ENCODE measurements at places on chromosomes 13 and 19.

- DNase-seq: no peak
Measured at GRCh38 chr13:111269508-111269907, 50.9 kb upstream of the TEX29 start.

GRCh38 chr13:57629821-57630235 is 1.7 kb upstream of the PCDH17 start:
- DNase-seq: no peak

DNA sequence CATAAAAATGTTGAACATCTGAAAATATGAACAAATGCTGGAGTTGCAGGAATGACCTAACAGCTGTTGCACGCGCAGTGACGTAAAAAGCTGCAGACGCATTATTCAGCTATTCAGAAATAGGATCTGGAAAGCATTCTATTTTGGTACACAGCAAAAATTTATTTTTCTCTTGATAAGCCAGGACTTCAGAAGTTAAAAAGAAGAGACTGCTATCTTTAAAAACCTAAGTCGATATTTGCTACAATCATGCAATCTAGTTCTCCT is 36.9 kb upstream of the STARD13 start:
- DNase-seq: no peak

DNA sequence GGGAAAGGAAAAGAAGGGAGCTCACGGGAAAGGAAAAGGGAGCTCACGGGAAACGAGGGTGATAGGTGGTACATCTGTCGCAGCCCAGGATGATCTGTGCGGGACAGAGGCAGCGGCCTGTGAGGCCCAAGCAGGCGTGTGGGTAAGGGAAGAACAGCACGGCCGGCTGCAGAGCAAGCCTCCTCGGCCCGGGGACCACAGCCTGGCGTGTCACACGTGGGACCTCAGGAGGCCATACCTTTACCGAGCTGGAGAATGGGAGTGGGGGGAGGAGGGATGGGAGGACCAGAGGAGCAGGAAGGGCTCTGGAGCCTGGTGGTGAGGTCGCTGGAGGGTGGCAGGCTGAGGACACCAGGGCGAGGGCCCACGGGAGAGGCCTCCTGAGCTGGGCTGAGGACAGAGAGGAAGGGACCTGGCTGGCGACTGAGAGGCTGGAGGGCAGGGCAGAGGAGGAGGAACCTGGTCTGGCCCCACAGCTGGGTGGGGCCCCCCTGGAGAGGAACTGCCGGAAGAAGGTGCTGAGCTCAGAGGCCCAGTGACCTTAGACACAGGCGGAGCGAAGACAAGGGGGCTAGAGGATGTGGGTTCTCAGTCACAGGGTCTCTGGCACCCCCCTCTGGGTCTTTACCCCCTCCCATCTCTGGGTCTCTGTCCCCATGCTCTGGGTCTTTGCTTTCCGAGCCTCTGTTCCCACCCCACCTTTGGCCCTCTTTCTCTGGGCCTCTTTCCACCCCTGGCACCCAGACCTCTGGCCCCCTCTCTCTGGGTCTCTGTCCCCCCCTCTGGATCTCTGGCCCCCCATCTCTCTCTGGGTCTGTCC is 2.9 kb upstream of the FTL start:
- no peak for DNase-seq

- no peak for DNase-seq
Measured at GRCh38 chr13:51885651-51886050, 23.9 kb downstream of the CCDC70 start.

DNA sequence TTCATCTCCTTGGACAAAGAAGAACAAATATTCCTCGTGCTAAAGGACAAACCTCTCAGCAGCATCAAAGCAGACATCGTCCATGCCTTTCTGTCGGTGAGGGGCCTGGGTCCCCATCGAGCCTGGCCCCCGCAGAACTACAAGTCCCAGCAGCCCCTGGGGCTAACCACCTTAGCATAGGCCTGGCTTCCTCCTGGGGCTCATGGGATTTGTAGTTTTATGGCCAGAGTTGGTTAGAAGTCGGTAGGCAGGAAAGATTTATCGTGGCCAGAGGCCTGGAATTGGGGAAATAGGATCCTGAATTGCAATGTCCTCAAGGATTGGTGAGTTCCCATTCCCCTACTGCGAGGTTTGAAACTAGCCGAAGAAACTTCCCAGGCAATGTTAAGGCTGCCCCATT is 19.6 kb downstream of the TMEM150B start:
- DNase-seq: no peak

DNA sequence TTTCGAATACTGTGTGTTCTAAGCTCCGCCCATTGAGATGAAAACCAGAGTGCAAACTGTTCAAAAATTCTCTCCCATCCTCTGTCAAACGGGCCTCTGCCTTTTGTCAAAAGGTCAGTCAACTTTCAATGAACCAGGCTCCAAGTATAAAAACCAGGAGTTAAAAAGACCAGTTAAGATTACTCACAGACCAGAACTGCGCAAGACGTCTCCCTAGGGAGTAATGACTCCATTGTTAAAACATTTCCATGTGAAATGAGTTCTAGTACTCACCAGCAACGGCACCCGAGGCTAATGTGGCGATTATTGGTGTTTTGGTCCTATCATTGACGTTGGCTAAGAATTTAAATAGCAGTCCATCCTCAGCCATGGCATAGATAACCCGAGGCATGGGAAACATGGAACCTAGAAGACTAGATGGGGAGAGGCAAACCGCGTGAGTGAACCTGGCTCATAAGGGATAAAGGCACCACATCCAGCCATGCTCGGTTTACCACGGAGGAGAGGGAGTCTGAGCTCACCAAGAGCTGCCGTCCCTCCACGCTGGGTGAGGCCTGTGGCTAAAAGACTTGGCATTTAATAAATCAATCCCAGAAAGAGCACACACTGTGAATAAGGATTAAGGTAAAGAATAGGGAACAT is 73.3 kb downstream of the SLC7A1 start:
- DNase-seq: no peak

DNA sequence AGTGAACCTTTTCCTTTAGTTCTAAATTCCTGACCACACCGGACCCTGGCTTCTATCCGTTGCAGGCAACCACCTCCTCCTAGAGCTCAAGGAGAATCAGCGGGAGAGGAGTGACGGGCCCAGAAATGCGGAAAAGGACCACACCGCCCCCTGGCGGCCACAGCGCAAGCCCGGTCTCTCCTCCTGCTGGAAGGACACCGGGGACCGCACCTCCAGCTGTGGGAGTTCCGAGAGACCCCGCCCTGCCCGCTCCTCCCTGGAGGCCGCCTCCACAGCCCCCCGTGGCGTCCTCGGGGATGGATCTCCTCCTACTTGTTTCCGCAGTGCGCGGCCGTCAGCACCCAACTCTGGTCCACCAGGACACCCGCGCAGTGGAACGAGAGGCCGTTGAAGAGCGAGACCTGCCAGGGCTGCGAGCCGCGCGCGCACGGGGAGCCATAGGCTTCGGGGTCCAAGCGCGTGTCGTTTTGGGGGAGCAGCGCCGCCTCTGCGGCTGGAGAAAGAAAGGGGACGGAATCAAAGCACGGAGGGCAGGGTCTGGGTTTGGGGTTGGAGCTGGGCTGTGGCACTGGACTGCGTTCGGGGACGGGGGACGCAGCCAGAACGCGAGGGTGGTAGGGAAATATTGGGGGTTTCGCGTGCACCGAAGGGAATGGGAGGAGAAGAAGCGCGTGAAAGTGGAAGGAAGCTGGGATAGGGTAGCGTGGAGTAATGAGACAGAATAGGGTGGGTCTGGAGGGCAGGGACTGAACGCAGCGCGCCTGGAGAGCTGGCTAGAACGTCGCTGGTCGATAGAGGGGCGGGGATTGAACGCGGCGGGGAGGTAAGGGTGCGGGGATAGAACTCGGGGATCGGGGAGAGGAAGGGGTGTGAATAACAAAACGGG is 2.5 kb downstream of the KLK10 start:
- DNase-seq: no peak

- DNase-seq: no peak
Measured at GRCh38 chr13:64069892-64070291, 2654.2 kb upstream of the PCDH20 start.

DNA sequence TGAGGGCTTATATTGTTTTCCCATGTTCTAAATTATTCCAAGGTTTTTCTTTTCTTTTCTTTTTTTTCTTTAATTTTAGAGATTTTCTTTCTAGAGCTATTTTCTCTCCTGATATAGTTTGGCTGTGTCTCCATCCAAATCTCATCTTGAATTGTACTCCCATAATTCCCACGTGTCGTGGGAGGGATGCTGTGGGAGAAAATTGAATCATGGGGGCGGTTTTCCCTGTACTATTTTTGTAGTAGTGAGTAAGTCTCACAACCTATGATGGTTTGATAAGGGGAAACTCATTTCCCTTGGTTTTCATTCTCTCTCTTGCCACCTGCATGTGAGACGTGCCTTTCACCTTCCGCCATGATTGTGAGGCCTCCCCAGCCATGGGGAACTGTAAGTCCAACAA is 1906.4 kb upstream of the PRR20A start:
- no peak for DNase-seq

- DNase-seq: no peak
Measured at GRCh38 chr19:44664976-44665375, 6.3 kb upstream of the CEACAM19 start.

DNA sequence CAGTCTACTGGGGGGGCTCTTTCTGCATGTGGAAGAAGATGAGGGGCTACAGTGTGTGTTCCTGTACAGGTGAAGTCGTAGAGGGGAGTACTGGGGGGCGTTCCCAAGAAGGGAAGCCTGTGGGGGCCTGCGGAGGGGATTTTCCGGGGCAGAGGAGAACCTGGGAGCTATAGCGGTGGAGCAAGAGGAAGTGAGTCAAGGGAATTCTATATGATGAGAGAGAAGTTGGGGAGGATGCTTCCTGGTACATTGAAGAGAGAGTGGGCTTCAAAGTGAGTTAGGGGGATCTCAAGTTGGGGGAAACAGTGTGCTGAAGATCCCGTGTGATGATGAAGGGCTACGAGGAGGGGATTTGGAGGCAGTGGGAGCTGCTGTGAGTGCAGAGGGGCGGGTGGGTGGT is 1.9 kb upstream of the CACNG8 start:
- no peak for DNase-seq

- no peak for DNase-seq
Measured at GRCh38 chr13:109043636-109044035, 414.2 kb downstream of the MYO16 start.

GRCh38 chr13:97435323-97435722 is 1.4 kb downstream of the RAP2A start:
- DNase-seq: no peak

- no peak for DNase-seq
Measured at GRCh38 chr19:16449330-16449961, 22.3 kb downstream of the EPS15L1 start.

- DNase-seq: no peak
Measured at GRCh38 chr13:48731001-48731658, 77.4 kb downstream of the CYSLTR2 start.

- DNase-seq: no peak
Measured at GRCh38 chr19:4580961-4581665, 21.6 kb upstream of the SEMA6B start.

GRCh38 chr13:27406178-27406939 is 18.1 kb upstream of the GTF3A start:
- DNase-seq: no peak

- no peak for DNase-seq
Measured at GRCh38 chr13:28409648-28410047, 85.3 kb downstream of the FLT1 start.

DNA sequence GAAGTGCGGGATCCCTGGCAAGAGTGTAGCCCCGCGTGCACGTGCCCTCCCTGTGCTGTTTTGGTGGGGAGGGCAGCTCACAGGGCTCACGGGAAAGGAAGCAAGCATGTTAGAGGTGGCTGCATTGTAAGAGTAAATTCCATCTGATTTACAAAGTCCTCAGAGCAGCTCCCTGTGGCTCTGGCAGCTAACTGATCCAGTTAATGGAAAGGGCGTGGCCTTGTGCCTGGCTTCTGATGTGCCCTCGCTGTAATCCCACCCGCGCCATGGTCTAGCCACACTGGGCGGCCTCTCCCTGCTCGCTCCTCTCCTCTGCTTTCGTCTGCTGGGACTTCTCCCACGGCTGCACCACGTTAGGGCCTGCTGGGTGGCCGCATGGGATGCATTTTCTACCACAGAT is 258.5 kb downstream of the FGF9 start:
- no peak for DNase-seq

DNA sequence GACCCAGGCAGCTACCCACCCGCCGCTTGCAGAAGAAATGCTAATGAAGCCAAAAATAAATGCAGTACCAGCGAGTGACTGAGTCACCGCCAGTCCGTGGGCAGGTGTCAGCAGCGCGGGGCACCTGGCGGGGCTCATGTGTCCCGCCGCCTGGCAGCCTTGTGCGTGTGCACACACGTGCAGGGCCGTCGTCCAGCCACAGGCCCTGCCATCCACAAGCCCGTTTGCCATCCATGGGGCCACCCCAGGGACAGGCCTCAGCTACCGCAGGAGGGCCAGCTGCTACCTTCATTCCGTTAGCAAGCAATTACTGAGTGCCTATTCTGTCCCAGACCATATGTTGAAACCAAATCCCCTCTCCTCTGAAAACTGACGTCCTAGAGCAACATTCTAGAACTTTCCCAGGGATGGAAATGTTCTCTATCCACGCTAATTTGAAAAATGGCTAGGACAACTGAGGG is 20.5 kb downstream of the NCAN start:
- DNase-seq: no peak

DNA sequence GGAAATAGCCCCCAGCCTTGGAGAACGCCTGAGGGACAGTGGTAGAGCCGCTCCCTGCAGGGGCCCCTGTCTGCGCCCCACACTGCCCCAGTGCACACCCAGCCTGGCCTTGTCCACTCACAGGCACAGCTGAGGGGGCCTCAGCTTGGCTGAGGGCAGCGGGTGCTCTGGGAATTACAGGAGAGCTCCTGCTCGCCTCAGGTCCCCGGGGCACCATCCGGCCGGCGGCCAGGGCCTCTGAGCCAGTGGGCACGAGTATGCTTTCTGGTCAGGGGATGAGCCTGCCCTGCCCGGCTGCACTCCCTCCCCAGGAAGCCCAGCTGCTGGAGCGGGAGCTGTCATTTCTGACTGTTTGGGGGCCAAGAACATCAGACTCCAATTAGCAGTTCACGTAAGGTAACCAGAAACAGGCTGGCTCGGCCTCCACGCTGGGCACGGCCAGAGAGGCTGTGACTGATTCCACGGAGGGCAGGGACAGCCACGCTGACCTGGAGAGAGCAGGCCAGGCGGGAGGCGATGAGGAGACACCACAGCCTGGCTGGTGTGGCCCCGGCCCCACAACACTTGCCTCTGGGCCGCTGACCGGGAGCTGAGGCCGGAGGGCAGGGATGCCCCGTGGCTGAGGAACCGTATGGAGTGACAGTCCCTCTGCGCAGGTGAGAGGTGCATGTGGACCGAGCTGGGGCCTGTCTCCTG is 15.4 kb downstream of the CEBPG start:
- DNase-seq: no peak

GRCh38 chr13:81916461-81916860 is 1575.5 kb upstream of the SPRY2 start:
- no peak for DNase-seq

DNA sequence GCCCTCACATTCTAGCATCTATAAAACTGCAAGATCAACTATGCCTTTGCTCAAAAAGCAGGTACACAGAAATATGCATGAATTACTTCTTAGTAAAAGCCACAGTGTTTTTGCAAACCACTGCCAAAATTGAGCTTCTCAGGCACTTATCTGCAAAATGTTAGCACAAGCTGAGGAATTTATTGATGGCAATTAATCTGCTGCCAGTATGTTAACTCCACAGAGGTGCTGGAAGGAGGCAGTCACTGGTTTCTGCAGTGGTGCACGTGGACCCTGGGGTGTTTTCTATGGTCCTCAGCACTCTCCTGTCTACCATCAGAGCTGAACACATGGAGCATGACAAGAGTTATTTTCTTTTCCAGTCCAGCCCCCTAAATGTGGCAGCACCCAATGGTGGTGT is 44.2 kb downstream of the CLDN10 start:
- no peak for DNase-seq

All from esophagus squamous epithelium (tissue), 5 donors.